ENCODE measurements at places on chromosomes 5 and 9. TPM values are rescaled to one million over a fixed set of nuclear protein-coding genes. Genes with fewer than 3 reads are reported as not detected.

Gene IL4
- not detected for total RNA-seq

Gene FOXD4L3
- not detected for total RNA-seq

Gene PCDHB13
- total RNA-seq: under 0.01 TPM

Gene TMEM215
- total RNA-seq: not detected

Gene NUTM2F
- not detected for total RNA-seq

Gene WNT8A
- total RNA-seq: not detected

Gene CCNI2
- total RNA-seq: not detected

Gene EIF4E1B
- not detected for total RNA-seq

Gene SMIM3
- 49.2 TPM for total RNA-seq

Gene PCDHB4
- 0.17 TPM for total RNA-seq

Gene NR6A1
- 0.44 TPM for total RNA-seq

Gene ACOT12
- total RNA-seq: 2.2 TPM

Gene OGN
- total RNA-seq: 17.5 TPM

Gene EIF4EBP3
- 1.5 TPM for total RNA-seq

Gene IL9
- total RNA-seq: not detected

Gene SHISAL2B
- total RNA-seq: not detected

Gene SPAG8
- total RNA-seq: 1.5 TPM

Gene PTPA
- 145 TPM for total RNA-seq

Gene DND1
- 0.17 TPM for total RNA-seq

Gene SLCO6A1
- not detected for total RNA-seq

Gene IFNA13
- not detected for total RNA-seq

Gene NTRK2
- 0.17 TPM for total RNA-seq

Gene LEAP2
- 0.50 TPM for total RNA-seq

Gene ETF1
- 126 TPM for total RNA-seq

Gene PPP1R2B
- 0.15 TPM for total RNA-seq

Gene NTNG2
- total RNA-seq: 2.0 TPM

Gene CTXN3
- not detected for total RNA-seq

Gene TYRP1
- total RNA-seq: not detected

Gene GCNT1
- 33.5 TPM for total RNA-seq

Gene CDKN2B-AS1
- 4.5 TPM for total RNA-seq

Gene YIPF5
- 137 TPM for total RNA-seq

Gene RGS7BP
- total RNA-seq: not detected

Gene FOXI1
- total RNA-seq: not detected

Gene PCDHB6
- not detected for total RNA-seq

Gene GFI1B
- total RNA-seq: not detected

Gene RASGRF2
- total RNA-seq: 9.1 TPM

Gene C5
- 5.1 TPM for total RNA-seq

Gene OLFM1
- 4.9 TPM for total RNA-seq

Gene PKD2L2
- not detected for total RNA-seq

Gene EGR1
- total RNA-seq: 4.5 TPM

Gene PARP8
- 16.3 TPM for total RNA-seq

Gene CDH9
- not detected for total RNA-seq

Gene PCDHGA5
- 2.8 TPM for total RNA-seq

Gene SPATA31A7
- not detected for total RNA-seq

Gene IFNB1
- total RNA-seq: not detected

Gene AK8
- total RNA-seq: 1.6 TPM

Gene SLC4A9
- total RNA-seq: not detected

Gene IRX1
- total RNA-seq: not detected

Gene PCDHAC1
- under 0.01 TPM for total RNA-seq

Gene GPR151
- total RNA-seq: not detected

Gene FSTL4
- 0.17 TPM for total RNA-seq

Gene PLAC8L1
- total RNA-seq: not detected

Gene SHB
- 35.2 TPM for total RNA-seq
